NCI-H69 (cell line): ENCODE measurements at places on chromosomes 1 and 21.

DNA sequence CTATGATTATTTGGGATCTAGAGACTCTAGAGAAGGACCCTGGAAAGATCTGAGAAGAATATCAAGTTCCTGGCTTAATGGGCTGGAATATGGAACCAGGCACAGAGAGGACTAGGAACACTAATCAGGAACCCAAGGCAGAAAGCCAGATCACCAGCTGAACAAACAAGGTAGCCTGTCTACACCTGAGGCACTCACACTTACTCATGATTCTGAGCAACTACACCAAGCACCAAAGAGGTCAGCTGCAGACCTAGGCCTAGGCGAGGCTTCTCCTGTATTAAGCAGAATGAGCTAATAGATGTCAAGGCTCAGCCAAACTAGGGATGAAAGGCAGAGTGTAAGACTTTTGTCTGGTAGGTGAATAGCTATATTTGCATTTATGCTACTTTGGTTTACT lies 368.1 kb downstream of the LTN1 start:
- DNase-seq, result no peak

GRCh38 chr1:66412704-66413103 lies 121.2 kb upstream of the SGIP1 start:
- DNase-seq, result no peak

GRCh38 chr1:34926894-34927293 lies 2.6 kb downstream of the DLGAP3 start:
- peak; percentile 4 for DNase-seq

DNA sequence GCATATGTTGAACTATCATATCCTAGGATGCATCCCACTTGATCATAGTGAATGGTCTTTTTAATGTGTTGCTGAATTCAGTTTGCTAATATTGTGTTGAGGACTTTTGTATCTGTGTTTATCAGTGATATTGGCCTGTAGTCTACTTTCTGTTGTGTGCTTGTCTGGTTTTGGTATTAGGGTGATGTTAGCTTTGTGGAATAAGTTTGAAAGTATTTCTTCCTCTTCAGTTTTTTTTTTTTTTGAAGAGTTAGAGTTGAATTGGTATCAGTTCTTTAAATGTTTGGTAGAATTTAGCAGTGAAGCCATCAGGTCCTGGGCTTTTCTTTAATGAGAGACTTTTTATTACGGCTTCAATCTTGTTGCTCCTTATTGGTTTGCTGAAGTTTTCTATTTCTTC lies 162.3 kb downstream of the VAV3 start:
- no peak for DNase-seq

GRCh38 chr1:50705041-50705440 lies 255.0 kb downstream of the FAF1 start:
- DNase-seq, result peak; percentile 81

DNA sequence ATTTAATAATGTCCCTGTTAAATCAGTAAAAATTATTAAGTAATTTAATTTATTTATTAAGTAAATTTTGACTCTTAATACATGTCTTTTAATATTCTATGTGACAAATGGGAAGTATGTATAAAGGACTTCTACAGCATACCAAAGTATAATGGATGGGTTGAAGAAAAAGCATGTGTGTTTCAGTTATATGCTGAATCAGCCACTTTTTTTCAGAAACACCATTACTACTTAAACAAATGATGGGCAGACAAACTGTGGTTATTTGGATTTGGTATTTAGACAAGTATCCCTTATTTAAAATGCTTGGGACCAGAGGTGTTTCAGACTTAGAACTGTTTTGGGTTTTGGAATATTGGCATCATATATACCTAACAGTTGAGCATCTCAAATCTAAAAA lies 176.3 kb upstream of the DMRTA2 start:
- DNase-seq, result no peak

DNA sequence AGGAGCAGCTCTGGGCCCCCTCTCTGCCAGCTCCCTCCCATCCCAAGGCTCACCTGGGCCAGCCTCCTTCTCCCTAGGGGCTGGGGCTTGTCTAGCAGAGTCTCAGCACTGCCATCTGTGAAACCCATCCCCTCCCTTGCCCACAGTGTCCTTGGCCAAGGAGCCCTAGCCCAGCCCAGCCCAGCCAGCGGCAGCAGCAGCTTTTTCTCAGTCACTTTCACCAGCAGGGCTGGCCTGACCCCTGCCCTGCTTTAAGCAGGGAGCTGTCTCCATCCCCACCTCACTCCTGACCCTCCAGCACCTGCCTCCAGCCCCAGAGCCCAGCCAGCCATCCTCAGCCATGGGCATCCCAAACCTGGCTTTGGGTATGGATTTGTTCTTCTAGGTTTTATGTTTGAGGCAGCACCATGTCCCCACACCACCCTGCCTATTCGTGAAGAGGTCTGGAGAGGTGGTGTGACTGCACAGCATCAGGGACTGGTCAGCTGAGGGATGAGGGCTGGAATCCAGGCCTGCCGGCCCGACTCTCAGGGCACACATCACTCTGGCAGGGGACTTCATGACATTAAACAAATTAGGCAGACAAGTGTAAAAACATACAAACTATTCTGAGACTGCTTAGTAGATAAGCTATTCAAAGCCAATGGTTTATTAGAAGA lies 36.1 kb upstream of the ABCG1 start:
- DNase-seq, result no peak

GRCh38 chr1:103525114-103525606 lies 339 bp upstream of the RNPC3 start:
- peak; percentile 74 for DNase-seq

DNA sequence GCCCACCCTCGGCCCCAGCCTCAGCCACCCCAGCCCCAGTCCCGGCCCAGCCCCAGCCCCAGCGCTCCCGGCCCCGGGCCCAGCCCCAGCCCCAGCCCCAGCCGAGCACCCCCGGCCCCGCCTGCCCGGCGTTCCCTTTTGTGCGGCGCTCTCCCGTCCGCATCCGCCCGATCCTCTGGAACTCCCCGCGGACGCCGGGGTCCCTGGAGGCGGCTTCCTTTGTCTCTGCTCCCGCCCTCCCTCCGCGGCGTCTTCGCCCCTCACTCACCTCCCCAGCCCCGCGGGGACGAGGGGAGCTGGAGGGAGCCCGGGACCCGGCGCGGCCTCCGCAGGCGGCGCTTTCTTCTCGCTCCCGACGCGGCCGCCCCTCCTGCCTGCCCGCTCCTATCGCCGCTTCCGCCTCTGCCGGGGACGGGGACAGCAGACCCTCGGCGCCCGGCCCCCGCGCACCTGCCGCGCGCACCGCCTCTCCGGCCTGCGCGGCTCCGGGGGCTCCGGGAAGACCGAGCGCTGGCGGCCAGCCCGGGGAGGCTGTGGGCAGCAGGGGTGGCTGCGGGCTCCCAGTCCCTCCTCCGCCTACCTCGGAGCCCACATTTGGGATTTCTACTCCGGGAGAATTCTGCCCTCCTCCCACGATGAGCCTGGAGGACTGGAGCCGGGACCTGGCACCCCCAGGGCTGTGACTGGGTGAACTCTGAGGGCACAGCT lies 14.0 kb downstream of the AGRN start:
- peak; percentile 67 for DNase-seq

- DNase-seq, result no peak
Observed at GRCh38 chr1:28720376-28720775, 16.4 kb upstream of the YTHDF2 start.

- no peak for DNase-seq
Observed at GRCh38 chr21:46161633-46162592, 6.5 kb upstream of the FTCD start.

DNA sequence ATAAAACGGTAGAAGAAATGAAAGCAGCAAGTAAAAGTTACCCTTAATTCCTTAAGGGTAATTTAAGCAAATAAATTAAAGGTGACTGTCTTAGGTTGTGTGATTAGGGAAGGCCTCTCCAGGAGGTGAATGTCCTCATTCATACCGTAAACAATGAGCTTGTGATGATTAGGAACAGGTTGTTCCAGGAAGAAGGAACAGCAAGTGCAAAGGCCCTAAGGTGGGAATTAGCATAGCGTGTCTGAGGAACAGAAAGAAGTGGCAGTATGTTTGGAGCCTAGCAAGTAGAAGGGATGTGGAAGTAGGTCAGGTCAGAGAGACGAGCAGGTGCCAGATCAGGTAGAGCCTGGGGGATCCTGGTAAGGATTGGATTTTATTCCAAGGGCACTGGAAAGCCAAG lies 5.6 kb downstream of the AK4 start:
- DNase-seq, result no peak

DNA sequence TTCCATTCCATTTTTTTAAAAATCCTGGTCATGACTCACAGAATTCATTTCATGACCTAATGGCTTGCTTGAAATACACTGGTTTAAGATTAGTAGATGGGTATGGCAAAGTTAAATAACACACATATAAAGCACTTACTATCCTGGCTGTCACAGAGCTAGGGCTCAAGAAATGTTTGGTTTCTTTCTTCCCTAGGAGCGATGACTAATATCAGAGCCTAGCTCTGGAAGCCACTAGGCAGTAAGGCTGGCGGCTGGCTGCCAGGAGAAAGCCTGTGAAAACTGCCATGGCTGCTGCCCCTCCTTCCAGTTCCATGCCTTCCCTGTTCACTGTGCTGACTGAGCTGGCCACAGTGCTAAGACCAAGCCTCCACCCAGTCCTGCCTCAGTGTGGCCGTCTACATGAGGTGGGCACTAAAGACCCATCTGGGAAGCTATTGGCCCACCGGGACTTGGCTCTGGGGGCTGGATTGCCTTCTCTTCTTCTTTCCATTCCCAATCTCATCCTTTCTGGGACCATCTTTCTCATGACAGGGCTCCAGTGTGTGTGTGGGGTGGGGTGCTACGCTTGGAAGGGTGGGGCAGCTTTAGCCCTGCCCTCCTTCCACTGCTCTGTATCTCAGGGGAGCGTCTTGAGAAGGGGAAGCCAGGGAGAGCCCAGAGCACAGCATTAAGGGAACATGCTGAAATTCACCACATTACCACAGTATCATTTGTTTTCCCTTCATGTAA lies 10.8 kb upstream of the ASCL5 start:
- DNase-seq, result no peak

DNA sequence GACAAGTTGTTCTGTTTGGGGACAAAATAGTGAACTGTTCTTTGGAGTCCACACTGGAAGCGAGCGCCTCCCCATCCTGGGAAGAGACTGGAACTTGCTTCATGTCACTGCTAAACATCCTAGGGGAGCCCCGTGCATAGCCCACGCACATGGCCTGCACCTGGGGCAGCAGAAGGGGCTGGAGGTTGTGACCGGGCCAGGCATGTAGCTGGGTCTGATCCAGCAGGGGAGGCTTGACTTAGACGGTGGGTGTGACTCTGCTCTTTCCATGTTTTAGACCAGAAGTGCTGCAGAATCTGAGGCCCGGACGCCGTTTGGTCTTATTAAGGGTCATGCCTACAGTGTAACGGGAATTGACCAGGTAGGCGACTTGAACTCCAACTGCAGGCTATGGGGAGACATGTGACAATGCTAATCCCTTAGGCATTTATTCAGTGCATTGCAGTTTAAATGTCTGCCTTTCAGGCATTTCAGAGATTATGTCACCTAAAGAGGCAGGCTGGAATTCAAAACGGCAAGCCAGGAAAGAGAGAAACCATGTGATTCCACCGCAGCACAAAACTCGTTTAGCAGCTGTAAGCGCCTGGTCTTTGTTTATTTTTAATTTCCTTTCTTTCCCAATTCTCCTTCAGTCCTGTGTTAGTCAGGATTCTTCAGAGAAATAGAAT lies 21.8 kb downstream of the CAPN9 start:
- DNase-seq, result no peak

GRCh38 chr1:116374353-116375147 lies 1.5 kb downstream of the ATP1A1 start:
- DNase-seq, result peak; percentile 51

DNA sequence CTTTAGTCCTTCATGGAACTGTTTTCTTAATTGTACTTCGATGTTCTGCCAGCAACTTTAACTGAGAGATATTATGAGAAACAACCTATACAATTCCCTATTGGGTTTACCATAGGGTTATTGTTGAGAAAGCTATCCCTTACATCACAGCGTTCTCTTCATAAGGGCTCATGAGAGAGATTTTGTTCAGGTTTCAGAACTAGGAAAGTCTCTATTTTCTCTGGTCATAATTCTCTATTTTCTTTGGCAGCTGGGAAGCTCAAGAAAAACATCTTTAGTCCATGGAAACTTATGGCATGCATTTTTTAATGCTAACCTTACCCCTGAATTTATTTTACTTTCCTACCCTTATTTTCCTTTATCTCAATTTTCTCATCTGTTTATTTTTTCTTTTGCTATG lies 38.2 kb downstream of the NMNAT2 start:
- no peak for DNase-seq

GRCh38 chr1:3695326-3696217 lies 43.3 kb downstream of the TP73 start:
- peak; percentile 15 for DNase-seq

DNA sequence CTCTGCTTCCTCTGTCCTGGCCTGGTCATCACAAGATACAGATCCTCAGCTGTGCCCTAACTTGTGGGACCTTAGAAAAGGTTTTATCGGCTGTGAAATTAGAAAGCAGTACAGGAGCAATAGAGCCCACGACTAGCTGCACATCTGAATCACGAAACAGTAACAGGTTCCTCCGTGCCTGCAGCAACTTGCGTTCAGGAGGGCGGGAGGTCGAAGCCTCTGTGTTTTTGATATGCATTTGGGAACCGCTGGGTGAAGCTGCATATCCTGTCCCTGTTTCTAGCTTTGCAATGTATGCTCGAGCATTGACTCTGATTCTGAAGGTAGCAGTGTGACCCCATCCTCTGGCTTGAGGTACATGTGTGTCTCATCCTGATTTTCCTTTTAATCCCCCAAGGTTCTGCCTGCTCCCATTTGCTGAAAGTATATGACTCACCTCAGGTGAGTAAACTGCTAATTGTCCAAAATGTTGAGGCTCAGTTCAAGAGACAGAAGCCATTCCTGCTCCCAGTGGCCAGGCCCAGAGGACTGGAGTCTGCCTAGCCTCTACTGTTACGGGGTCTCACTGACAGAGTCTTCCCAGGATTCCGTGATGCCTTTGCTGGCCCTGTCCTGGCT lies 44.3 kb downstream of the SCCPDH start:
- no peak for DNase-seq

DNA sequence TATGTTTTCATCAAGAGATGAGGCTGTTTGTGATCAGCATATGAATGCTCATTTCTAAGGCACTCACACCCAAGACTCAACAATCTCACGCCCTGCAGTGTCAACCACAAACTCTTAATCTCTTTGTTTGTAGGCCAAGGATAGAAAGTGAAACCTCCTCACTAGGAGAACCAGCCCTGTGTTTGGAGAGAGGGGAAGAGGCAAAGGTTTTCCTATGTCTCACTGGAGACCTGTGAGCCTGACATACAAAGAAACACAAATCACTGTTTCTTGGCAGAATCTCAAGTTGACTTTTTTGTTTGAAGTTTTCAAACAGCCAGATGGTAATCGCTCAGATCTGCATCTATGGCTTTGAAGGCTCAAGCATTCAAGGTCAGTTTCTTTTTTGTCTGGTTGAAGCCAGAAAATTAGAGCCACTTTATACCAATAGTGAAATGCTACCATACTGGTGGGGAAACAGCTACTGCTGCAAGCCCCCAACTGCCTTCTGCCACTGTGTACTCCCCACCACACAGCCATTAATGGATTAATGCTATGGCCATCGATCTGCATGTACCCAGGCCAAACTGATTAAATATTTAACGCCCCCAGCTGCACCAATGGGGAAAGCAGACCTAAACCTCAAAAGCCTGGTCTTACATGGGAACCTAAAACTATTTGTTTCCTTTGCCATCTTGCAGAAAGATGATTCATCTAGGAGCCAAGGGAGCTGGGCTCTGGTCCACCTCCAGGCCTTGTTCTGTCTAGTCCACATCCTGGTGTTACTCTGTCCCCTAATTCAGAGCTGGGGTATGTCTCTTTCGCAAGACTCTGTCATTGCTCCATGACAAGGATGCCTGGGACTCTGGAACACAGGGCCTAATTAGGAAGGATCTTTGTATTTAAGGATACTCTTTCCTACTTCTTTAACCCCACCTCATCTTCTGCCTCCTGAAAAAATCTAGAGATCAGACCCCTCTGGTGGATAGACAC lies 16.3 kb downstream of the PDZK1 start:
- DNase-seq, result peak; percentile 75

- DNase-seq, result no peak
Observed at GRCh38 chr1:86429835-86430234, 5.9 kb downstream of the CLCA2 start.
